Naive B cell (primary cell): ENCODE measurements at places on chromosomes 2 and 18. TPM values are rescaled to one million over a fixed set of nuclear protein-coding genes. Genes with fewer than 3 reads are reported as not detected.

PTPRN gene
- polyA plus RNA-seq = 0.51 TPM

DNA sequence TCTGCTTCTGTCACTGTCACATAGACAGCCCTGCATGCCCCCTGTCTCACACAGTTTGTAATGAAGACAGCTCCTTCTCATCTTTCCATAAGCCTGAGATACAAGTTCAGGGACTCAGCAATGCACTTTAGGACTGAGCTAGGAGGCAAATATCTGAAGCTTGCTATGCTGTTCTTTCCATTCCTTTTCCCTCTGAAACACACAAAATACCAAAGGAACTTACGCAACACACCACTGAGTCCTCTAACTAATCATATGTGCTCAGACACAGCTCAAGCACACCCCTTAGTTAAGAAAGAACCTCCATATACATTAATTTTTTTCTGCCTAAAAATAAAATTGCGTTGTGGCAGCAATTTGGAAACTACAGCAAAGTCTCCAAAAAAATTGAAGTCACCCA is 17.9 kb downstream of the SERPINB8 start:
- no peak for DNase-seq

- no peak for DNase-seq
Observed at GRCh38 chr2:138689705-138690104, 90.5 kb downstream of the NXPH2 start.

GRCh38 chr18:74994502-74995418 is 214.2 kb downstream of the PTGR3 start:
- no peak for DNase-seq

DNA sequence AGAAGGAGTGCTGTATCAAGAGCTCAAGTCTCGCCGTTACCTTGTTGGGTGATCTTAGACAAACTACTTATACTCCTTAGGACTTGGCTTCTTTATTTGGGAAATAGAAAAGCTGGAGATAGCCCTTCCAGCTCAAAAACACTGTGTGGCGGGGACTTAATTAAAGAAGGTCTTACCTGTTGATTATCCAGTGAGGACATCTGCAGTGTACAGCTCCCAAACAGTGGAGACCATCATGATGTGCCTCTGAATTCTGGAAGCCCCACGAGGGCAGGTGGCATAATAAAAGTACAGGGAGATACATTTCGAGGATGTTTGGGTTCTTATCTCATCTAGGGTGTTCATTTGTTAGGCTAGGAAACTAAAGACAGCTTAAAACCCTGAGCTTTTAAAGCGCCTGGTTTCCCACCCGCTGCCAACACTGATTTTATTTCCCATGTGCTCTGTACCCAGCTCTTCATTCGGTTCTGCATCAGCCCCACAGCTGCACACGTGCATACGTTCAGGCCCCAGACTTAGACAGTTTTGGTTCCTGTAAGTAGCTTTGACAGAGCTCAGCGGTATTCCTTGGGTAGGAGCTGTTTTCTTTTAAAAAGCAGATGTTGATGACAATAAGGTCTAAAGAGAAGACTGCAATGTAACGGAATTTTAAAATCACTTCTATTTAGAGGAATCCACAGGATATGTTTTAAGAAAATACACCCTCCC is 80.5 kb upstream of the SIX2 start:
- DNase-seq = no peak

TBR1 gene
- polyA plus RNA-seq = not detected
